ENCODE measurements at places on chromosomes 11 and 22. TPM values are rescaled to one million over a fixed set of nuclear protein-coding genes. Genes with fewer than 3 reads are reported as not detected.

MYEOV gene
- polyA plus RNA-seq, result 5.1 TPM

PRR33 gene
- polyA plus RNA-seq, result 0.32 TPM

GGT5 gene
- 17.5 TPM for polyA plus RNA-seq

CNGA4 gene
- polyA plus RNA-seq, result 0.30 TPM

OR4D5 gene
- not detected for polyA plus RNA-seq

CHADL gene
- polyA plus RNA-seq, result 4.3 TPM

CYTH4 gene
- polyA plus RNA-seq, result 3.6 TPM

PPARA gene
- polyA plus RNA-seq, result 34.1 TPM

OR52I2 gene
- polyA plus RNA-seq, result not detected

CREB3L1 gene
- polyA plus RNA-seq, result 16.6 TPM

USP2 gene
- 14.2 TPM for polyA plus RNA-seq

OR52I1 gene
- polyA plus RNA-seq, result 0.05 TPM

CSF2RB gene
- 3.7 TPM for polyA plus RNA-seq
